ENCODE measurements at places on chromosomes 2 and 18.
A peak's percentile ranks its signal among the peaks of the same experiment; 100 is the strongest.

- DNase-seq = no peak
Observed at GRCh38 chr18:48104705-48105104, 174.2 kb upstream of the SMAD2 start.

DNA sequence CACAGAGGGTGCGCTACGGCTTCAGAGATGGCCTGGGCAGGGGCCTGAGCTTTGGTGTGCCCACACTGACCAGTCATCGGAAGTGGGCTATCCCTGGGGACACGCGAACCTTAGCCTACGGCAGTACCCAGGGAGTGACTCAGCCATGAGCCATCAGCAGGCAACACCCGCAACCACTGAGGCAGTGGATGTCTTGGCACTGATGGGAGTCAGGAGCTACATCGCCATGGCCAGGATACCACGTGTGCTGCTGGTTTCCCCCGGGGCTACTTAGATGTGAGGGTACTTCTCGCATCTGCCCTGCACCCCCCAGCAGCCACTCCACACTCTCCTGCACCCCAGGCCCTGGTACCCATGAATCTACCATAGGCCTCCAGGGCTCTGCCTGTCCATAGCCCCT is 12.8 kb upstream of the HPCAL1 start:
- DNase-seq = no peak

- no peak for DNase-seq
Observed at GRCh38 chr2:158922601-158923000, 45.8 kb upstream of the TANC1 start.

DNA sequence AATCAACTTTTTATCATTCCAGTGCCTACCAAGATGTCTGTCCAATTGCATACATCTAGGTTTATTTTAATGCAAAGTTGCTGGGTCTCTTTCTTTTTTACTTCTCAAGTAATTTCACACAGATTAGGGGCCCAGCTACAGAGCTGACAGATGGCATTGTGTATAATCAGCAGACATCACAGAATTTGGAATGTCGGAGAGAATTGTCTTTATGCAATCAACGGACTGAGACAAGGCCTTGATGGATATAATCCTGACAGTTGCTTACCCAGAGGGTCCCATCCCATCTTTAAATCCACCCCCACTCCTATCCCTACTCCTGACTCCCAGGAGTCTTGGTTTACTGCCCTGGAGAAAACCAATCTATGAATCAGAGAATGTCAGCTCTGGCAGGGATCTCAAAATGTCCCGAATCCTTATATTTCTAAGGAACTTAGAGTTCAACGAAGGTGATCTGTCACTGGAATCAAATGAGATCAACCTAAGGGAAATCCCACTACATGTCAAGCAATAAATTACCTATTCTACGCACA is 142.0 kb downstream of the LRATD1 start:
- no peak for DNase-seq

GRCh38 chr18:40485318-40485717 is 1469.7 kb upstream of the PIK3C3 start:
- no peak for DNase-seq

DNA sequence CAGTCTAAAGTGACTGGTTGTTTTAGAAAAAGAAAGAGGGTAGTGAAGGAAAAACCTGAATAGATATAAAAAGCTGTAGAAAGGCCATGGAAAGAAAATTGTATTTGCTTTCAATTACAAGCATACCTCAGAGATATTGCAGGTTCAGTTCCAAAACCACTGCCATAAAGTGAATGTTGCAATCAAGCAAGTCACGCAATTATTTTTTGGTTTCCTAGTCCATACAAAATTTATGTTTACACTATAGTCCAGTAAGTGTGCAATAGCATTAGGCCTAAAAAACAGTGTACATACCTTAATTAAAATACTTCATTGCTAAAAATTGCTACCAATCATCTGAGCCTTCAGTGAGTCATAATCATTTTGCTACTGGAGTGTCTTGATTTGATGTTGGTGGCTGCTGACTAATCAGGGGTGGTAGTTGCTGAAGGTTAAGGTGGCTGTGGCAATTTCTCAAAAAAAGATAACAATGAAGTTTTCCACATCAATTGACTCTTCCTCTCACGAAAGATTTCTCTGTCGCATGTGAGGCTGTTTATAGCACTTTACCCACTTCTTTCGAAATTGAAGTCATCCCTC is 2003.8 kb upstream of the PIK3C3 start:
- no peak for DNase-seq

GRCh38 chr18:21704603-21705364 is at the start of gene ABHD3:
Gene ABHD3 (minus strand): TSS chr18:21704774. CDS start chr18:21704665, 109 bp downstream.
- DNase-seq = peak; percentile 84

DNA sequence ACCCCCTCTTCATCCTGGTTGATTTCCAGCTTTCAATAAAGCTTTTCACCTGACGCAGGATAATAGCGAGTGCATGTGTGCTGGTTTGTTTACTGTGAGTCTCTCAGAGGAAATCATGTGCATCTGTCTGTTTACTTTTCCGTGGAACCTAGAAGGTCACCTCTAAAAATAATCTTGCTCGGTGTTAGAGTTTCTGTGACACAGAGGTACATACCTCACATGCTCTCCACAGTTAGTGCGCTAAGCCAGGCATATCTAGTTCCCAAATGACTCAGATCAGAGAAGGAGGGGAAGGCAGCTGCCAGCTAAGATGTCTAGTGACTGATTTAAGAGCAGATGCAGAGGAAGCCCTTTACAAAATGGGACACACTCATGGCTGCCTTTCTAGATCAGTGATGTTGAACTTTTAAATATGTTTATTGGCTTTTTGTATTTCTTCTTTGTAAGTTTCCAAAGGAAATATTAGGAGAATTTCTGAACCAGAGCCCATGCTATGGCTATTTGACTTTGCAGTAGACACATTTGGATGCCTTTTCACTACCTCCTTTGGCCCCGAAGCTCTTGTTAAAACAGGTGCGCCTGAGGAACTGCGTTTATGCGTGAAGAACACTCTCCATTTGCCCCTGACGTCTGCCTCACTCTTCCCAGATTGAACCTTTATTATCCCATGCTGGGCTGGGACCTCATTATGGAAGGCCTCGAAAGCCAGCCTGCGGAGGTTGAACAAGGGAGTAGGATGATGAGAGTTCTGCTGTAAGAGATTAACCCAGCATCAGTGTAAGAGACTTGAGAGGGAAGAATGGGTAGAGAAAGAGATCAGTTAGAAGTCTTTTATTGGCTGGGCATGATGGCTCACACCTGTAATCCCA is 145.6 kb downstream of the FAM161A start:
- DNase-seq = no peak

Measured in activated CD4-positive, alpha-beta T cell treated with anti-CD3 and anti-CD28 coated beads for 1 hour (primary cell).